Kidney epithelial cell (primary cell): ENCODE measurements at places on chromosomes 5 and 9. TPM values are rescaled to one million over a fixed set of nuclear protein-coding genes. Genes with fewer than 3 reads are reported as not detected.

The OR13C8 gene
- total RNA-seq, result not detected in 2 replicates

The SCGB3A2 gene
- not detected in 2 replicates for total RNA-seq

DNA sequence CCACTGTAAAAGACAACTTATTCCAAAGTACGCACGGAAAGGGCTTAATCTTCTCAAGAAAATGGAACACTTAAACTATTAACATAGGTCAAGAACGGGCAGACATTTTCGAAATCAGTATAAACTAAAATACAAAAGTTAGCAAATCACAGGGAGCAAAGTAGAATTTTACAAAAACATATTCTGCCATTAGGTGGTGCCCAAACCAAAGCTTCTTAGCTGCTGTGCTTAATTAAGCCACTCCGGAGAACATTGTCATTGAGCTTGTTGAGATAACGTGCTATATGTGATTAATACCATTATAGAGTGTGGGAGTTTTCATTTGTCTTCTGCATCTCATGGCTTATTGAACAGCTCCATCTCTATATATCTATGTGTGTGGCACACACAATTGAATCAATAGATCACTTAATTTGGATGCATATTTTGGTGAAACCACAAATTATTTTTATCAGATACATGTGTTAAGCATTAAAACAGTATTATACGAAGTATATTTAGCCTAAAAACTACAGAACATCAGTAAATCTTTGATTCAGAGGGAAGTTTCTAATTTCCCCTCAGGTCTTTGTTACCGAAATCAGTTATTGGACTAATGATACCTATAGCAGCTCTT, 23.4 kb downstream of the UBLCP1 start:
- DNase-seq, result no peak

DNA sequence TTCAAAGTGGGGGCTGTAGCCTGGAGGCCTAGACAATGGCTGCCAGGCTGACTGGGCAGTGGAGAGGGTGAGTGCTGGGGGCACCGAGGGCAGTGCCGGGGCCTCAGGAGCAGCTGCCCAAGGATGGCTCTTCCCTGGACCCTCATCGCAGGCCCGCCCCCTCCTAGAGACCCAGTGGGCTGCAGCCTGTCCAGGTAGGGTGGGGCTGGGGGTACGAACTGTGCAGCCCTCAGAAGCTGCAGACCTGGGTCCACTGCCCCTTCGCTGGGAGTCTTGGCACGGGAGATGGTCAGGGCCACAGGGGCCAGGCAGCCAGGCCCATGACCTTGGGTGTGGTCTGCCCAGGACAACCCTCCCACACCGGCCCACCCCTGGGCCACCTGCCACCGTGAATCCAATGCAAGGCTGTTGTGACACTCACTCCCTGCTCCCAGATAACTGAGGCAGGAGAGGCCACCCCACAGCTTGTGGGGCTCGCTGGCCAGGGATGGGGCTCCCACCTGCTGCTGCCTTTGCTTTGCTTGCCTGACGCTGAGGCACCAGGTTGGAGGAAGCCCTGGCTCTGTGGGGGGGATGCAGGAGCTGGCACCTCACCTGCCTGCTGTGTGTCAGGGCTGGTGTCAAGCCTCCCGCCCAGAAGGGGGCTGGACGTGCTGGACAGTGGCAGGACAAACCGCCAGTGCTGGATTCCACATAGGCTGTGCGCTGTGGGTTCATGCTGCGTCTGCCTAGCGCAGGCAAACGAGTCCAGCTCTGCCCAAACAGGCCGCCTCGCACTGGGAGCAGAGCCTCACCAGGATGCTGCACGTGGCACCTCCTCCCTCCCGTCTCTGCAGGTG, 23.1 kb upstream of the SLC9A3 start:
- DNase-seq, result no peak

- DNase-seq, result no peak
Measured at GRCh38 chr5:108129129-108129528, 252.8 kb downstream of the FBXL17 start.

- DNase-seq, result no peak
Measured at GRCh38 chr9:76390656-76391055, 3.6 kb downstream of the RFK start.

- no peak for DNase-seq
Measured at GRCh38 chr5:44943647-44944046, 134.9 kb downstream of the MRPS30 start.

- no peak for DNase-seq
Measured at GRCh38 chr9:13446286-13446937, 166.9 kb upstream of the MPDZ start.

DNA sequence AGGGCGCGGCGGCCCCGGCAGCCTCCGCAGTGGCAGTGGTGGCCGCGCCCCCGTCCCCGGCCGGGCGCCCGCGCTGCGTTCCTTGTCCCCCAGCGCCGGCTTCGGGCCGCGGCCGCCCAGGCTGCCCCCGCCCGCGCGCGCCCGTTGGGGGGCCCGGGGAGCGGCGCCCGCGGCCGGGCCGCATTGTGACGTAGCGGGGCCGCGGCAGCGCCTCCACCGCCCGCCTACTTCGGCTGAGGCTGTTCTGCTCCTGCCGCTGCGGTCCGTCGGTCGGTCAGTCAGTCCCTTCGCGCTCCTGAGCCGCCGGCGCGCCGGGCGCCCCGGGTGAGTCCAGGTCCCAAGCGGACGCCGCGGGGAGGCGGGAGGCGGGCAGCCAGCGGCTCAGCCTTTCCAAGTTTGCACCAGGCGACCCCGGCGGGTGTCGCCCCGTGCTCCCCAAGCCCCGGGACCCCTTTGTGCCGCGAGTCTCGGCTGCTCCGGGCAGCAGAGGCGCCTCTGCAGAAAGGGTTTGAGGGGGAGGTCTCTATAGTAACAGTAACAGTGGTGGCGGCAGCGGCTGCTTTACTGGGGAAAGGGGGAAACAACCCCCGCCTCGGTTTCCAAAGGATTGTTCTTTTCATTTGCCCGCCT, at the start of gene SNCAIP:
Gene SNCAIP, plus strand, starts transcription at position 277 of the 630 bp plus-strand sequence. CDS start 78,898 bp downstream, outside the sequence.
- DNase-seq, result no peak

DNA sequence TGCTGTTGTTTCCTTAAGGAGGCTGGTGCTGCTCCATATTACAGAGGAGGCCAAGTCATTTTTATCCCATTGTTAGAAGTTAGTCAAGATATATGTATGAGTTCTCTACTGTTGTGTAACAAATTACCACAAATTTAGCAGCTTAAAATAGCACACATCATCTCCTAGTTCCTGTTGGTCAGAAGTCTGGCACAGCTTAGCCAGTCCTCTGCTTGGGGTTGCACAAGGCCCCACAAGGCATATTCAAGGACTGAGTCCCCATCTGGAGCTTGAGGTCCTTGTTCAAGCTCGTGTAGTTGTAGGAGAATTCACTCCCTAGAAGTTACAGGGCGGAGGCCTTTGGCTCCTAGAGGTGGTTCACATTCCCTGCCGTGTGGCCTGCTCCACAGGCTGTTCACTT, 14.7 kb downstream of the MTAP start:
- no peak for DNase-seq
